Inflammatory macrophage treated with lipopolysaccharide for 1 hour (primary cell): ENCODE measurements at places on chromosomes 11 and 22.

DNA sequence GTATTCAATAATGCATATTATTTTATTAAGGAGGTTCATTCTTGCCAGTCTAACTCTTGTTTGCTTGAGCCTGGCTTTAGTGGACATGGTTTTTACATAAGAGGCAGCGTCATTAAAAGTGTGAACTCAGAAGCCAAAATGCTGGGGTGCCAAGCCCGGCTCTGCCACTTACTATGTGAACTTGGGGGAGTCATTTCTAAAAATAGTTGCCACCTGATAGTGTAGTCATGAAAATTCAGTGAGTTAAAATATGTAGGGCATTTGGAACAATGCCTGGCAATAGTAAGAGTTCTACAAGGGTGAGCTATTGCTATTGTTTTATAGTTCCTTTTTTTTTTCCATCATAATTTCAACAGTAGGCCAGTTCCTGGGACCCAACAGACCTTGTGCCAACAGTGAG lies 49.9 kb downstream of the TENM4 start:
- no peak for DNase-seq

GRCh38 chr11:66002648-66003225 lies 434 bp downstream of the BANF1 start:
- no peak for DNase-seq

- no peak for DNase-seq
Observed at GRCh38 chr11:15059132-15059915, 14.1 kb upstream of the CALCB start.

GRCh38 chr22:26673486-26673885 lies 16.1 kb downstream of the MIAT start:
- DNase-seq = no peak

- DNase-seq = no peak
Observed at GRCh38 chr11:62688491-62688890, 839 bp downstream of the LRRN4CL start.

- no peak for DNase-seq
Observed at GRCh38 chr11:68439355-68440065, 21.0 kb upstream of the PPP6R3 start.

DNA sequence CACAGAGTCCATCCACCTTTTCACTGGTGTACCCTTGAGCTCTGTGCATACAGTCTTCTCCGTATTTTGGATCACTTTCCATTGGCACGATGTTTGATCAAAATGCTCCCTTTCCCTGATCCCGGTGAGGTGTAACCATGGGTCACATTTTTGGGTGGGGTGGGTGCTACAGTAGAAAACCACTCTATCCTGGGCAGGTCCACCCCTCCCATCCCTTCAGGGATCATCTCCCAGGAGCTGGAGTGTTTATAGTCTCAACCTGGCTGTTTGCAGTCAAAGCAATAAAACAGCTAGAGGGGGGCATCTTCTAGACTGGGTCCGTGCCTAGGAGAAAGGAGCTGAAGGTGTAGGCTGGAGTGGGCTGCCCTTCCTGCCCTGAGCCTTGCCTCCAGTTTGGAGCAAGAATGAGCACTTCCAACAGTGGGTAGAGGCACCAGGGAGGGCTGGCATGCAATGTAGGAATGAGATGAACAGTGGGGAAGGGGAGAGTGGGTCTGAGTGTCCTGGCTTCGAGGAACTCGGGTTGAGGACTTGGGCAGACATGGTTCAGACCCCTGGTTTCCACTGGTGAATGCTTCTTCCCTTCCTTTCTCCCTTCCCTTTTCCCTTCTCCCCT lies 38.8 kb downstream of the RNF141 start:
- DNase-seq = no peak

GRCh38 chr11:808427-809286 lies 1.1 kb upstream of the RPLP2 start:
- DNase-seq = no peak

GRCh38 chr11:59560702-59561473 lies 49.5 kb downstream of the OR4D9 start:
- DNase-seq = peak; percentile 75

- no peak for DNase-seq
Observed at GRCh38 chr11:117130879-117131278, 13.2 kb upstream of the PAFAH1B2 start.

- no peak for DNase-seq
Observed at GRCh38 chr11:83035070-83035854, 36.4 kb downstream of the RAB30 start.

DNA sequence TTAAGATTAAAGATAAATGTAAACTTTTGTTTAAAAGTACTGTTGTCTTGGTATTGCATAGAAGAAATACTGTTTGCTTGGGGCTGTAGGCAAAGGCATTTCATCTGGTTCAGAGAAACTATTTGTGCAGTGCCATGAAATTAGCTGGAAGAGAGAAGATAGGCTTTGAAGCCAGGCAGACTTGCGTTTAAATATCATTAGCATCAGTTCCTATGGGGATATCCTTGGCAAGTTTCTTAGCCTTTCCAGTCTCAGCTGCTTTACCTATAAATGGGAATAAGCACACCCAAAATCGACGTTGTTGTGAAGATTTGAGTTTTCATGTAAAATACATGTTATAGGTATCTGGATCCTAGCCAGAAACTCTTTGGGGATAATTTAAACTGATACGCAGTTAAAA lies 133.9 kb downstream of the FBXO7 start:
- DNase-seq = no peak

GRCh38 chr22:23106344-23106743 lies 35.4 kb downstream of the RSPH14 start:
- DNase-seq = no peak

DNA sequence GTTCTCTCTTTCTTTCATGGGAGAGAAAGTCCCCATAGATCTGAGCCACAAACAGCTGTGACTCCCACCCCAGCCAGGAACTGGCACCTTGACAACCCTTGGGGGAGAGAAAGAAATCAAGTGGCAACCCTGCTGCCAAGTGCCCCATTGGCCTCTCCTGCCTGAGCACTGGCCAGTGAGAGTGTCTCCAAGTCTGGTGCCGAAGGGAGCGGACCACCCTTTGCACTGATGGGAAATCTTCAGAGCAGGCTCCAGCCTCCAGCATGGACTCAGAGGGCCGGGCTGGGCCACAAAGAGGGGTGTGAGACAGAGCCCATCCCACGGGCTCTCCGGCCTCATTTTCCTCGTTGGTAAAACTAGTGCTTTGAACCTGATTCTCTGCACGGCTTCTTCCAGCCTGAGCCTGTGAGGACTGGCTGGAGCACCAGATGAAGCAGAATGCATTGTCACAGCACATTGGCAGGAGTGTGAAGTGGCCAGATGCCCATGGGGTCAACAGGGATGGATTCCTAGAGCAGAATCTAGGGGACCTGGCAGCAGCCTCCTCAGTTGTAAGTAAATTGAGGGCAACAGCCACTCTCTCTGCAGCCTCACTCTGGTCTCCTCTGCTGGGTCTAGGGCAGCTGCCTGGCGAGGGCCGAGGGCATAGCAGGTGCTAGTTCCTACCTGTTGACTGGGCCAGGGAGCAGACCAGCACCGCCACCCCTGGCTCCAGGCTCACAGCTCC lies 81.4 kb downstream of the TRIM29 start:
- DNase-seq = no peak

- peak; percentile 30 for DNase-seq
Observed at GRCh38 chr11:73197348-73197747, 20.7 kb upstream of the P2RY2 start.

GRCh38 chr11:116261606-116262005 lies 511.2 kb downstream of the BUD13 start:
- no peak for DNase-seq

- DNase-seq = no peak
Observed at GRCh38 chr11:19656140-19656541, 56.5 kb upstream of the NAV2 start.

DNA sequence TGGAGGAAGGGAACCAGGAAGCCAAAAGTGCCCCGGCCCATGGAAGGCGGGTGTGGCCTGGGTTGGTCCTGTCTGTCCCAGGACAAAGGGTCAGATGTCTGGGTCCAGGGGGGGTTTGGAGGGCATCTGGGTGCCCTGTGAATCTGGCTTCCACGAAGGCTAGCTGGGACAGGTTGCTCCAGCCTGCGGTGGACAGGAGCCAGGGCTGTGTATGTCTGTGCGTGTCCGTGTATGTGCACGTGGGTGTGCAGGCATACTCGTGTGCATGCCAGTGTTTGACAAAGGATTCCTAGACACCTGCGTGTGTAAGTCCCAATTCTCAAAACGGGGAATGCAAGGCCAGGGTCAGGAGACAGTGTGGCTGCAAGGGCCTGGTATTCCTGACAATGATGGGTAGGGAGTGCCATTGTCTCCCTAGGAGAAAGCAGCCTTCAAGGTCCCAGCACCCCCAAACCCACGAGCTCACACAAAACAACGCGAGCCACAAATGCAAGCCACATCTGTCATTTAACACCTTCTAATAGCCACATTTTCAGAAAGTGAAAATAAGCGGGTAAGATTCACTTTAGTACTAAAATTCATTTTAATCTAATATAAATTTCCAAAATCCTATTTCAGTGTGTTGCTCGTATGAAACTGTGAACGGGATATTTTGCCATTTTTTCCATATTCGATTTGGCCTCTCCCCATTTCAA lies 78.4 kb upstream of the WNT7B start:
- DNase-seq = no peak

DNA sequence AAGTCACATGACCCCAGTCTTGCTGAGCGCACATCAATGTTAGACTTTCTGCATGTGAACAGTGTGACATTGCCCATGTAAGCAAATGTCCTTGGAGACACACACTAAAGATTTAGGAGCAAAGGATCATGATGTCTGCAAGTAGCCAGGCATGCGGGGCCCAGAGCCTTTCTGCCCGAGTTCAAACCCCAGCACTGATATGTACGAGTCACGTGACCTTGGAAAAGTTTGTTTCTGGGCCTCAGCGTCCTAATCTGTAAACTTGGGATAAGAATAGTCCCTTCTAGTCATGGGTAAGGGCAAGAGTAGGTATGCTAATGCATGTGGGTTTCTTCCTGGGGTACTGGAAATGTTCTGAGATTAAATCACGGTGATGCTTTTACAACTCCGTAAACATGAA lies 16.8 kb upstream of the PGA3 start:
- DNase-seq = no peak

- DNase-seq = no peak
Observed at GRCh38 chr11:61046833-61047232, 55.5 kb upstream of the CD5 start.

DNA sequence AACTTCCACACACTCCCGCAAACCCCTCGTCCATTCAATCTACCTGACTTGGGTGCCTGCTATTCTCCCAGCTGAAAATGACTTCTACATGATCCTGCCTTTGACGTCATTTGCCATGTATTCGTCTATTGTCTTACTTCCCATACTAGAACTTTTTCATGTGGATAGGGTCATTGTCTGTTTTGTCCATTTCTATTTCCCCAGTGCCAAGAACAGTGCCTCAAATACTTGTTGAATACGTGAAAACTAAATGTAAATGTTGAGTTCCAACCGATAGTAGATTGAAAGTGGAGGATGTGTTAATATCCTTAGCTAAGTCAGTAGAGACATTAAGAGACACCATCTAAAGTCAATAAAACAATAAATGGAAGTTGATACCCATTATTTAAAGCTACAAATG lies 935 bp downstream of the TRIM68 start:
- DNase-seq = peak; percentile 8

GRCh38 chr11:10298342-10298741 lies 4.3 kb upstream of the SBF2 start:
- DNase-seq = no peak

GRCh38 chr11:2791139-2791520 lies 91.3 kb upstream of the KCNQ1OT1 start:
- no peak for DNase-seq

GRCh38 chr11:49377978-49378377 lies 169.6 kb upstream of the FOLH1 start:
- no peak for DNase-seq

DNA sequence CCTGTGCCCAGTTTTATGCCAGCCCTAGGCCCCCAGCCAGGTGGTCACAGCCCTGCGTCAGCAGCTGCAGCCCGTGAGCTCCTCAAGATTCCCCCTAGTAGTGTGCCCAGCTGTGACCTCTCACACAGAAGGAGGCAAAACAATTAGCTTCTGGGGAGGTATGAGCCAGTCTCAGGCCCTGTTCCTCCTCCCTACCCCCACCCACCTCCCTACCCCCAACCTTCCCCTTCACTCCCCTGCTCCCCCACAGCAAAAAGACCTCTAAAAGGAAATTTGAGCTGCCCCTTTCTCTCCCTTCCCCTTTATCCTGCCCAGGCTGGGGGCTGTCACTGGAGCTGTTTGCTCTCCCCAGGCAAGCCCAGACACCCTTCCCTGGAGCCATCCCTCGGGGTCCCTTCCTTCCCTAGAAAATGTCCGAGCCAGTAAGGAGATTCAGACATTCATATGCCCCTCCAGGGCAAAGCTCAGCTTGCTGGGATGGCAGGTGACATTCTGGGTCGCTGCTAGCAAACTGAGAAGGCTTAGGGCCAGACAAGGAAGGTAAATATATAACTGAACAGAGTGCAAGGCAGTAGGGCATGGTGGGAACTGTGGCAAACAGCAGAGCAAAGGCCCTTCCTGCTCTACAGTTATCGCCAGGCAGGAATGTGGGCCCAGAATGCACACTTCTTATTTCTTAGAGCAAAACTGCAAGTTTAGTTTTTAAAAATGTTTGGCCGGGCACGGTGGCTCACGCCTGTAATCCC lies 300.2 kb downstream of the MN1 start:
- no peak for DNase-seq

GRCh38 chr11:4041731-4042391 lies 52.7 kb upstream of the RRM1 start:
- no peak for DNase-seq

- no peak for DNase-seq
Observed at GRCh38 chr11:16611401-16611921, 127.0 kb upstream of the C11orf58 start.

- no peak for DNase-seq
Observed at GRCh38 chr11:126186708-126187529, 24.5 kb downstream of the RPUSD4 start.

DNA sequence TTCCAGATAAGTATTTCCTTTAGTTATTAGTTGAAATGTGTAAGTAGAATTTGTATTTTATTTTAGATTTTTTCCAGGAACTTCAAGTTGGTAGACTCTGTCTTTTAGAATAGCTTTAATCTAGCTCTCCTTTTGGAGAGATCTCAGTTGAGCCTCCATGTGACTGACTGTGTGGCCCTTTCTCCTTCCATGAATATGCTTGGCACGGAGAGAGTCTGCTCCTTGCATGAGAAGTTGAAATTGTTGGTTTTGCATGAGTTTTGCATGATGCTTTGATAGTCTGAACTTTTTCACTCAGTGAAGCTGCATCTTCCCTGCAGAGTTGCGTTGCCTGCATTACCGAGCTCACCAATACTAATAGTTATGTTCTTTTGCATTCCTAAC lies 32.8 kb upstream of the CTTN start:
- no peak for DNase-seq

DNA sequence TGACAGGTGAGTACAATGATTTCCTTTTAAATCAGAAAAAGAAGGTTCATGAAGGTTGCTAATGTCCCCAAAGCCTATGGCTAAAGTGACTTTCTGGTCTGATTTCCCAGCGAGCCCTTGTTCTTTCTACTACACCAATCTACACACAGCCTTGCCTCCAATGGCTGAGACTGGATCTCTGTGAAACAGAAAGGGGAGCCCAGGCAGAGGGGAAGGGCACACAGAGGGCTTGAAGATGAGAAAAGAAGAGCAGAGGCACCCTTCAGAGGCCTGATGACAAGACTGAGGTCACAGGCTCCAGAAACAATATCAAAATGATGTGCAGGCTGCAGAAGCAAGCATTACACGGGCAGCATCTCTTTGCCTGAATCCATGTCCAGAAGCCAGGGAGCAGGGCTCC lies 1.5 kb downstream of the SYN3 start:
- no peak for DNase-seq
